Activated CD4-positive, alpha-beta T cell treated with anti-CD3 and anti-CD28 coated beads, Interleukin-2, amount 50 U/mL, for 24 hours (primary cell): ENCODE measurements at places on chromosomes 6 and 20.

DNA sequence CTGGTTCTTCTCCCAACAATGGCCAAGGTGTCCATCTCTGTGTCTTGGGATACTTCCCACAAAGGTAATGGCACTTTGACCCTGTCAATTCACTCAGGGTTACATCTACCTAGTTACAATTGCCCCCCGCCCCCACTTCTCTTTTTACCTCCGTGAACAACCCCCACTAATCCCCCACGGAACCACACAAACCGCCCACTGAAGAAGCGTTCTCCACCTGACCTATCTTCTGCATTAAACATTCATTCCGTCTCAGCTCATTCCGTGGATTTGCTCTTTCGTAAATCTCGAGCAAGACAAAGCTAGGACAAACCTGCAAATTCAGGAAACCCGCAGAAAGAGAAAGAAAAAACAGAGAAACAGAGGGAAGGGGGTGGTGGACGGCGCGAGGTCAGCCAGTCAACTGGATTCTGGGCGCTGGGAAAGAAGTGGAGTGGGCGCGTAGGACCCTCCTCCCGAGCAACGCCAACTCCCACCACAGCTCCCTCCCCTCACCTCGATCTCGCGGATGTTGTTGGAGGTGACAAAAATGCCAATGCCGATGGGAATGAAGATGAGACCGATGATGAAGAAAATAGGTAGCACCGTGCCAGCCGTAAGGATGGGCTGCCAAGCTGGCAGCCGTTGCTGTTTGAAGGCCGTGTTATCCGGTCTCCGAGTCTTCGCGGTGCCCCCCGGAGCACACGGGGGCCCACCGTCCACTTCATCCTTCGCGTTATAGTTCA is 523 bp downstream of the TMEM30A start:
- peak; percentile 3 for DNase-seq

DNA sequence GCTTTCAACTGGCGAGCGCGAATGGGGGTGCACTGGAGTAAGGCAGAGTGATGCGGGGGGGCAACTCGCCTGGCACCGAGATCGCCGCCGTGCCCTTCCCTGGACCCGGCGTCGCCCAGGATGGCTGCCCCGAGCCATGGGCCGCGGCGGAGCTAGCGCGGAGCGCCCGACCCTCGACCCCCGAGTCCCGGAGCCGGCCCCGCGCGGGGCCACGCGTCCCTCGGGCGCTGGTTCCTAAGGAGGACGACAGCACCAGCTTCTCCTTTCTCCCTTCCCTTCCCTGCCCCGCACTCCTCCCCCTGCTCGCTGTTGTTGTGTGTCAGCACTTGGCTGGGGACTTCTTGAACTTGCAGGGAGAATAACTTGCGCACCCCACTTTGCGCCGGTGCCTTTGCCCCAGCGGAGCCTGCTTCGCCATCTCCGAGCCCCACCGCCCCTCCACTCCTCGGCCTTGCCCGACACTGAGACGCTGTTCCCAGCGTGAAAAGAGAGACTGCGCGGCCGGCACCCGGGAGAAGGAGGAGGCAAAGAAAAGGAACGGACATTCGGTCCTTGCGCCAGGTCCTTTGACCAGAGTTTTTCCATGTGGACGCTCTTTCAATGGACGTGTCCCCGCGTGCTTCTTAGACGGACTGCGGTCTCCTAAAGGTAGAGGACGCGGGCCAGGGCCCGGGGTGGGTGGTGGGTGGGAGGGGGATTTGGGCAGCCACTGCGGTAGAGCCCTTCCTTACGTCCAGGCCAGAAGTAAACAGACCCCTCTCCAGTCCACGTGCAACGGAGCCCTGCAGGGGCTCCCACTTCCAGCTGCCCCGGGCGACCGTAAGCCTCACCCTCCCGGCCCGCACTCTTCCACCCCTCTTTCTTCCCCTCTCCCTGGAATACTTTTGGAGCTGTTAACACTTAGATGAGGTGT is 998 bp downstream of the BMP2 start:
- DNase-seq: no peak

- no peak for DNase-seq
These were observed 5.8 kb downstream of the SGK1 start for GRCh38 chr6:134312038-134312660.

- no peak for DNase-seq
These were observed 8.9 kb downstream of the TRIM10 start for GRCh38 chr6:30152016-30152673.

- no peak for DNase-seq
These were observed 226.8 kb downstream of the UST start for GRCh38 chr6:148973538-148974208.

DNA sequence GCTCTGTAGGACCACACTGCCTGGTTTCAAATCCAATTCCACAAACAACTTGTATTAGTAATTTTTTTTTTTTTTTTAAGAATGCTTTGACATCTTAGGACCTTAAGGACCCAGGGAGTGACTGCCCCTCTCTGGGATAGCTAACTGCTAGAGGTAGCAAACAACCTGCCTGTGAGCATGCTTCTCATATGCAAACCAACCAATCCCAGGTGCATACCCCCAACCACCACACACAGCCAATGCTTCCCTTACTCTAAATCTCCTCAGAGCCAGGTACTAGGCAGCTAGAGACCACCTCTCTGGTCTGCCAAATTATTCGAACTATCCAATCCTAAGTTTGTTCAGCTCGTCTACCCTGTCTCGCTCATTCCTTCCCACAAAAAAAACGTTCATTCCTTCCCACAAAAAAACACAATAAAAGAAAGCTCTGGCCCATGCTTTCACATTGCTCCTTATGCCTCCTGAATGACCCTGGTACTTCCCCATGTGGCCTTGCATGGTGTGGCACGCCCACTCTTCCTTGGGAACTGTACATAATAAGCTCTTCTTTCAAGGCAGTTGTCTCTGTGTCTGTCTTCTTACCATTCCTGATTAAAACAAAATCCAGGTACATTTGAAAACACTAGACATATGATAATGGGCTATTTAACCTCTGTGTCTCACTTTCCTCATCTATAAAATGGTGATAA is 6.4 kb downstream of the SERAC1 start:
- DNase-seq: no peak

DNA sequence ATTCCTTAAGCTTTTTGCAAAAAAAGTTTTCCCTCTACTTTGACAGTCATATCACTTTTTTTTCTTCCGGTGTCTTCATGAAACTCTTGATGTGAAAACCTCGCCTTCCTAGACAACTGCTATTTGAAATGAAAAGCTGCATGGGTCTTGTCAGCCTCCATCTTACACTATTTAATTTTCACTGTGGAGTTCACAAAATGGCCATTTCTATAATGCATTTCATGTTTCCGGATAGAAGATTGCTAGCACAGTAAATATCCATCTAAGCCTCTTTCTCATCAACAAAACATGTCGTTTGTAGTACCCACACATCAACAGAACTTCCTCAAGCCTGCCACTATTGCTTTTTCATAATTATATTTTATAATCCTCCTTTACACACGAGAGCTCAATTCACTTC is 204.9 kb upstream of the ID4 start:
- no peak for DNase-seq

DNA sequence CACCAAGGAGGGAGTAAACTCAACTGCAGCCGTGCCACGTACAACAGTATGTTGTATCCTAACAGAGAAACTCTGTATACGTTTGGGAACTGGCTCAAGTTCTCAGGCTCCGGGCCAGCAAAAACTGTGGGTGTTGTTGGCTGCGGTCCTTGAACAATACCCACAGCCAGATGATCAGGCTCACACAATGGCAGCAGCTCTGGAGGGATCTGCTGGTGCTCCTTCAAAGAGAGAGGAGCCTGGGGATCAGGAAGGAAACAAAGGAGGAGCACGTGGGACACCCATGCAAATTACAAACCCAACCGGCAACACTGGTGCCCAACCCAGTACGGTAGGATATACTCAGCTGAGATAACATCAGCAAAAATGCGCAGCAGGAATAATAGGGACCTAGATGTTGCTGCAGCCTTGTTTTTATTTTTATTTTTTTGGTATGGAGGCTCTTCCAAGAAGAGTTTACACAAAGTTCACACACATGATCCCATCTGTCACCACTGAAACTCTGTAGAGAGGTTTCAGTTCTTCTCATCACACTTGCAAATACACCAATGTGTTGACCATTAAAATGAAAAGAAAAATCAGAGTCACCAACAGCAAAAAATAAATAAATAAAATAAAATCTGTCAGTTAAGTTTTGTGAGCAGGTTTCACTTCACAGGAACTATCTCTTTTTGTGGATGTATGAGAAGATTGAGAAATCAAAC is 41.2 kb upstream of the PDE10A start:
- no peak for DNase-seq

DNA sequence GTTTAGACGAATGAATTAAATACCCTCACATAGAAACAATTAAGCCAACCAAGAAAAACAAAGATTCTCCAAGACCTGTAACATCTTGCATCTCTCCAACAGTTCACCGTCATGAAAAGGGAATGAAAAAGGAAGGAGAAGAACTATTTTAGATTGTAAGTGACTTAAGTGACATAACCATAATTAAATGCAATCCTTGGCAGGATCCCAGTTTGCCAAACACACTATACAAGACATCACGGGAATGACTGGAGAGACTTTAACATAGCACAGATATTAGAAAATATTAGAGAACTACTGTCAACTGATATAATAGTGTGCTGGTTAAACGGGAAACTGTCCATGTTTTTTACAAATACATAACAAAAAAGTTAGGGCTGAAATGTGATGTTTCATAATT is 22.2 kb downstream of the EPB41L2 start:
- DNase-seq: no peak

DNA sequence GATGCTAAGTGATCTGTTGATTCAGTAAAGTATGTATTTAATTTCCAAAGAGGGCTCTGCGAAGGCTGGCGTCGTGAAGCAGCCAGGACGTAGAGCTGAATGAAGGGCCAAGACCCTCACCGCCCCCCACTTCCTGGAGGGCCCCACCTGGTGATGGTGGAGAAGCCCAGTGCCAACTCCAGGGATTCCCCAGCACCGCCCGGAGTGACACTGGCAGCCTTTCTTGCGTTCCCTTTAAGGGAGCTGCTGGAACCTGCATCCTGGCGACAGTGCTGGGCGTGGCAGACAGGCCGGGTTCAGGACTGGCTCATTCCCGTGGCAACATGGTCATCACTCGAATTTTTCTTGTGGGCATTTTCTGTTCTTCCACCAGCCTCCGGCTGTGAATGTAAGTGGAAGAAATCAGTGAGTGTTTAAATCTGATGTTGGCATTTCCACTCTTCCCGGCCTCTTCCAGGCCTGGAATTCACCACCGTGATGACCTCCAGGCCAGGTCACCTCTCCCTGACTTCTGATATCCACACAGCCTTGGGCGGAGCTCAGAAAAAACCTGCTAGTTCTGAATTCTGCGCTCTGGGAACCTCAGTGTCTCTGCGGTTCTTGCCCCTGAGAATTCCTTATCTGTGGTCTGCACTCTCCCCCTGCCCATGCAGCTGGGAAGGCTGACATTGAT is 57.4 kb upstream of the DACT2 start:
- no peak for DNase-seq

DNA sequence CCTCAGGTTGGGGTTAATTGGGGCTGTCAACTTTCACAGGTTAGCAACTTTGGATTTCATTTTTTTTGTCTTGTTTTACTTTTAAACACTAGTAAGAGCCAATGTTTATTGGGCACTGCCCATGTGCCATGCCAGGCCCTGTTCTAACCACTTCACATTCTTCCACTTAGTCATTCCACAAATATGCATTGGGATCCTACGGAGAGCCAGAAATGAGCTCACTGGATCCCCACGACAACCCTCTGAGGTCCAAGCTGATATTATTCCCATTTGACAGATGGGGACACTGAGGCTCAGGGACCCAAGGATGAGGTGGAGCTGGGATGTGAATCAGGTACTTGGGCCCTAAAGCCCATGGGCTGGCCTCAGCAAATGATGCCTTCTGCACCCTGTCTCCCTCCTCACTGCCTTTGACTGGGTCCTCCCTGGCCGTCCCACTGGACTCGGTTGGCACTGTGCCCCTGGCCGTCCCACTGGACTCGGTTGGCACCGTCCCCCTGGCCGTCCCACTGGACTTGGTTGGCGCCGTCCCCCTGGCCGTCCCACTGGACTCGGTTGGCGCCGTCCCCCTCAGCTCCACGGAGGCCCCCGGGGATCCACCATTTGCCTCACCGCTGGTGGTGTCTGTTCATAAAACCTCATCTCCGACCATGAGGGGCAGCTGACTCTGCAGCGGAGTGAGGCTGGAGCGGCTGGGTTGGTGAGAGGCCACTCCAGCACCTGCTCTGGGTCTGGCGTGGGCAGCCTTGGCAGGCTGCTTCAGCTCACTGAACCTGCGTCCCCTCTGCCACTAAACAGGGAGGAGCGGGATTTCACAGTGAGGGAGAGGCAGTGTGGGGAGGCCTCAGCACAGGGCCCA is 4.8 kb upstream of the PMEPA1 start:
- DNase-seq: no peak

DNA sequence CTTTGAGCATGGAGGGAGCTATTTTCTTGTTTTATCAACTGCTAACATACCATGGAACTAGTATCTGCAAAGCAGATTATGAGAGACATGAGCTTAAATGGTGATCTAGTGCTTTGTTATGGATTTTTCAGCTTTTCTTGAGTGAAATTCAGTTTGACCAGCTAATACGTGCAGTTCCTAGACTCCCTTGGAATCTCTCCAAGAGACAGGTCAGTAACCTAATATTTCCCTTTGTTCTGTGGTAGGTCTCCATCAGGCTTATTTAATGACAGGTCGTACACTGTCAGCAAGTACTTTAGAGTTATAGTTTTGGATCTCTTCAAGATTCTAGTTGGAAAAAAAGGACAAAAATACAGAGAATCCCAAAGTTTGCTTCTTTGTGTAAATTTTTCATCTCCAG is 43.9 kb downstream of the HDAC2 start:
- DNase-seq: no peak

GRCh38 chr6:106520711-106521401 is 108.4 kb downstream of the RTN4IP1 start:
- DNase-seq: no peak

- no peak for DNase-seq
These were observed 28.0 kb downstream of the PNLDC1 start for GRCh38 chr6:159828074-159828473.

GRCh38 chr6:7106752-7107577 is 796 bp upstream of the RREB1 start:
- peak; percentile 47 for DNase-seq

GRCh38 chr6:43461936-43462335 is 6.6 kb upstream of the DLK2 start:
- DNase-seq: no peak

DNA sequence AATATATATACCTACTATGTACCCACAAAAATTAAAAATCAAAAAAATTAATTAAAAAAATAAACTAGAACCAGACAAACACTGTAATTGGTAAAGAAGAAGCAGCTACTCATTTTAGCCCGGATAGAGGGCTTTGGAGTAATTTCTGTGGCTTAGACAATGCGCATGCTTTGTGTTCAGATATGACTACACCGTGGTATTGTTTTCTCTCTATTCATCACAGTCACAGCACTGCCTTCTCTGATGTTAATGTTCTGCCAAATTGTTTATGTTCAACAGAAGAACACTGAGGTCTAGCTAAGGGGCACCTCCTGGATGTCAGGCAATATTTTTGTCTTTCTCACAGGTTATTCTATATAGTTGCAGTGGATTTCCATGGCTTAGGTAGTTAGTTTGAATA is 77.5 kb upstream of the GJE1 start:
- no peak for DNase-seq
